ENCODE measurements at places on chromosomes 5 and 9.

- DNase-seq = no peak
These were observed 2.5 kb upstream of the NRARP start for GRCh38 chr9:137304383-137305059.

DNA sequence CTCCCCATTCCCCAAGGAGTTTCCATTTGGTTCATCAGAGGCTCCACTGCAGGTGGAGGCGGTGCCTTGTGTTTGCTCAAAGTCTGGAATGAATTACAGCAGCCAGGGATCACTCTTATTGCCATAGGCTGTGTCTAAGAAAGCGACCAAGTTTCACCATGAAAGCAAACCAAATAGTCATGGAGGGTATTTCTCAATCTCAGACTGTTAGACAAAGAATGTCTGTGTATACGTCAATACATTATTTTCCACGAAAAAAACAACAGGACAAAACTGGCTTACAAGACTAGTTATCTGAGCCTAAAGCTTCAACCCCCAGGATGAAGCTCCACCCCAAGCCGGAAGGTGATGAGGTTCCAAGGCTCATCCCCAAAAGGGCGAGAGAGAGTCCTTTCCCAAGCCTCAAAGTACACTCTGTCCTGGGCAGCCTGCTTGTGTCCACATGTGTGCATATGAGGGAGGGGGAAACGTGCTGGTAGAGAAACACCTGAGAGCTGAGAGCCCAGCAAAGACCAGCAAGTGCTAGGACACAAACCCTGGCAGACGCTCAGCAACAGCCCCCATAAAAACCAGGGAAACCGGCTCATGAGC is 4.3 kb downstream of the B4GALT1 start:
- DNase-seq = no peak

GRCh38 chr5:134139377-134139851 is 24.9 kb downstream of the TCF7 start:
- DNase-seq = no peak

DNA sequence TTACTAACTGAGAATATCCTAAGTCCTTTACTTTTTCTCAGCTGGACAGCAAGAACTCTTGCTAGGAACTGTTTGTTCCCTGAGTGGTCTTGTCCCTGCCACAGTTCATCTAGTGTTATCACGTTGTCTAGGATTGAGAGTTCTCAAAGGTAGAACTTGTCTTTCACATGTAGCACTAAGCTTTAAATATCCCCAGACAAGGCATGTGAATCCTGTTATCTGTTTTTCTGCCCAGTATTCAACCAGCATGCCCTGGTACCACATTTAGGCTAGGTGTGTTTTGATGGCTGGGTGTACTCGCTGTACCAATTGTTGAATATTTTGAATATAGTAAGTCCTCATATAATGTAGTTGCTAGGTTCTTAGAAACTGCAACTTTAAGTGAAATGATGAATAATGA is 27.9 kb upstream of the PDZD2 start:
- no peak for DNase-seq

DNA sequence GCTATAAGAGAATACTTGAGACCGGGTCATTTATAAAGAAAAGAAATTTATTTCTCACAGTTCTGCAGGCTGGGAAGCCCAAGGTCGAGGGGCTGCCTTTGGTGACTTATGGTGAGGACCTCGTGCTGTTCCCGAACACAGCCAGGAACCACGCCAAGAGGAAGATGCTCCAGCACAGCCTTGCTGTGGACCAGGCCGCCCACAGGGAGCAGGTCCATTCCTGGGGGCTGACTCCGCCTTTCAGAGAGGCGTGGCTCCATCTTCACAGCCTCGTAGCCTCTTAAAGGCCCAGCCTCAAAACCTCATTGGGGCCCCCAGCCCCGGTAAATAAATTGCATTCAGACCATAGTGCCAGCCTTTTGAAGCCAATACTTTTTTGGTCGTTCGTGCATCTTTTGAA is 93.5 kb upstream of the CACNA1B start:
- DNase-seq = no peak

- no peak for DNase-seq
These were observed 74.3 kb downstream of the GRAMD2B start for GRCh38 chr5:126497506-126497905.

- no peak for DNase-seq
These were observed 7.5 kb downstream of the PLPP7 start for GRCh38 chr9:131296906-131297500.

GRCh38 chr5:16067415-16067814 is 112.2 kb downstream of the MARCHF11 start:
- no peak for DNase-seq

DNA sequence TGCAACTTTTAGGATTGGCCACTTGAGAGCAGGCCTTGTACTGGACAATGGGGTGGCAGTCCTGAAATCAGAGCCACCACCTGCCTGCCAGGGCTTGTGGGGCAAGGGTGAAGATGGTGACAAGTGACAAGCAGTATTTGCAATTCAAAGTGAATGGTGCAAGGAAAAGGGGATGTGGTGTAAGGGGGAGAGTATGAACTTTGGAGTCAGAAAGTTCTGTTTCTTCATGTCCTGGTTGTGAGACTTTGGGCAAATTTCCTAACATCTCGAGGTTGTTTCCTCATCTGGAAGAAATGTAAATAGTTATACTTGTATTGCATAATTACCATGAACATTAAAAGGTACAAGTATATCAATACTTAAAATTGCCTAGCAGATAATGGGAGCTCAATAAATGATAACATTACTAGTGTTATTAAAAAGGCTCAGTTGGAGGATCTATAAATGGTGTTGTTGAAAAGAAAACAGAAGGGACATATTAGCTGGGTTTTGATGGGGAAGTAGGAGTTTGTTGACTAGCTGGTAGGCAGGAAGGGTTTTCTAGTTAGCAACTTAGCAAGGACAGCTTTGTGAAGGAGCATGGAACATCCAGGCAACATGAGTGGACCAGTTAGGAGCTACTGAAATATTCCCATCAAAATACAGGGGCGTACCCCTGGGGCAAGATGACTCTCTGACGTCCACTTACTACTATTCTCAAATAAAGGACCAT is 21.3 kb upstream of the MEGF9 start:
- DNase-seq = no peak
